ENCODE measurements at places on chromosomes 5 and 9.

- no peak for DNase-seq
Measured at GRCh38 chr5:3195994-3196393, 399.6 kb upstream of the IRX1 start.

GRCh38 chr5:69188811-69189161 lies 597 bp upstream of the CENPH start:
- DNase-seq: no peak

- no peak for DNase-seq
Measured at GRCh38 chr9:35702696-35703095, 13.0 kb upstream of the TPM2 start.

- no peak for DNase-seq
Measured at GRCh38 chr9:131167146-131167692, 41.8 kb downstream of the NUP214 start.

- no peak for DNase-seq
Measured at GRCh38 chr5:180333661-180334060, 19.5 kb downstream of the GFPT2 start.

DNA sequence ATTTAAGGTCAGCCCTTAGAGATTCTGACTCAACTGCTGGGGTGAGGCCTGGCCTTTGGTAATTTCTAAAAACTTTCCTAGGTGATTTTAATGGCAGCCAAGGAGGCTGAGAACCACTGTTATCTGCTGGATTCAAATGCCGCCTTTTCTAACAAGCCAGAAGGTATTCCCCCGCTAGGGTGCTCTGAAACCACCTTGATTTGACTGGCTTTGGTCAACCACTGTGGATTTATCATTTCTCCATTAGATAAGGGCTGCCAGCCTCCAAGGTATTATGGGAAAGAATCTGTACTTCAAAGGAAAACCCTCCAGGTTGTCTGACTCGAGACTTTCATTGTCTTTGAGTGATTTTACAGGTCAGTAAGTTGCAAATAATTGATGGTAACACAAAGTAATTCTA lies 4.3 kb downstream of the ANXA6 start:
- no peak for DNase-seq
